ENCODE measurements at places on chromosomes 6 and 20. TPM values are rescaled to one million over a fixed set of nuclear protein-coding genes. Genes with fewer than 3 reads are reported as not detected.
A peak's percentile ranks its signal among the peaks of the same experiment; 100 is the strongest.

DNA sequence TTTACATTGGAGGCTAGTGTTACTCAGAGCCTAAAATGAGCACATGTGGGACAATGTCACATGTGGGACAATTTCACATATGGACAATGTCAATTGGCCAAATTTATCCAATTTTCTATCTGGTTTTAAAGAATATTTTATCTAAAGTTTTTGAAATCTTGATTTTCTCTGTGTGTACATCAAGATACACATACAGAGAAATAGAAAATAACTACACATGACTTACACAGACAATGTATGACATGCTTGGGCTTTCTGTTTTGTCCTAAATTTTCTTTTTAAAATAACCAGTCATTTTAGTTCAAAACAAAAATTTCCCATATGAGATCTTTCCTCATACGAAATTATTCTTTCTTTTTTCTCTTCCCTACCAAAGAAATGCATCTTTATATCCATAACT is 24.6 kb downstream of the GGTLC1 start:
- DNase-seq, result no peak

GRCh38 chr20:5486377-5487054 is 169.8 kb upstream of the PROKR2 start:
- DNase-seq, result no peak

- no peak for DNase-seq
Measured at GRCh38 chr6:92647630-92648029, 771.7 kb downstream of the EPHA7 start.

Gene EYA2
- total RNA-seq, result 0.32 TPM

GRCh38 chr6:78709021-78709420 is 158.3 kb upstream of the IRAK1BP1 start:
- DNase-seq, result no peak

- DNase-seq, result no peak
Measured at GRCh38 chr20:21234806-21235483, 68.2 kb upstream of the XRN2 start.

GRCh38 chr6:50637267-50637666 is 76.1 kb upstream of the TFAP2D start:
- DNase-seq, result no peak

- no peak for DNase-seq
Measured at GRCh38 chr6:89597988-89598387, 40.6 kb downstream of the LYRM2 start.

Gene FERMT1
- 2.1 TPM for total RNA-seq

DNA sequence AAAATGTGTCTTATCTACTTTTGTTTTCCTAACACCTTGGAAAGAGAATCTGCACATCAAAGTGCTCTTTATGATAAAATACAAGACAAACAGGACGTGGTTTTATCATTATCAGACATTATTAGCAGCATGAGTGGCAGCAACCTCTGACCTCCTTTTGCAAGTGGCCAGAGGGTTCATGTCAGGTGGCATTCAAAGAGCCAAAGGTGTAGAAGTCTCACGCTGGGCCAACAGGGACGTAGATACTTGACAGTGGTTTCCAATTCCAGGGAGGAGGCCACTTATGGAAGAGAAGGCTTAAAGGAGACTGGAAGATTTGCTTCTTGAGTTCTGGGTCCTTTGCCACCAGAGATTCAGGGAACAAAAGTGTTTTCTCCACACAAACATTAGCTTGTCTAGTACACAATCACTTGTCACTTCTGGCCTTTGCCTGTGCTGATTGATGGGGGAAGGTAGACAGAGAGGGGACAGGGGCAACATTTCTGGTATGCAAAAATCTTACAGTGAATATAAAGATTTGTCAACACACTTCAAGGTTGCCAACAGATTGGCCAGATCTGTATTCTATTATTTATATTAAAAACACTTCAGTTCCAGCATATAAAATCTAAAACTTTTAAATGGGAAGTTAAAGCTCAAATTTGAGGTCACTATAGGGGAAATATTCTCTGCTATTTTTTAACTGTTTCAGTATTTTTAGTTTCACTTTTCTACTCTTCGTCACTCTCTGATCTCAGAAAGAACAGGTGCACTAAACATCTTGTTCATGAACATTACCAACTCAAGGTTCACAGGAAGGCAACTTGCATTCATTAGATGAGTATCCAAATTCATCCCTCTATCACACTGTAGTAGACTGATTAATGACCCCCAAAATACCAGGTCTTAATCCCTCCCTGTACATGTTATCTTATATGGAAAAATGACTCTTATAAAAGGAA is 52.1 kb upstream of the FBXO30 start:
- no peak for DNase-seq

DNA sequence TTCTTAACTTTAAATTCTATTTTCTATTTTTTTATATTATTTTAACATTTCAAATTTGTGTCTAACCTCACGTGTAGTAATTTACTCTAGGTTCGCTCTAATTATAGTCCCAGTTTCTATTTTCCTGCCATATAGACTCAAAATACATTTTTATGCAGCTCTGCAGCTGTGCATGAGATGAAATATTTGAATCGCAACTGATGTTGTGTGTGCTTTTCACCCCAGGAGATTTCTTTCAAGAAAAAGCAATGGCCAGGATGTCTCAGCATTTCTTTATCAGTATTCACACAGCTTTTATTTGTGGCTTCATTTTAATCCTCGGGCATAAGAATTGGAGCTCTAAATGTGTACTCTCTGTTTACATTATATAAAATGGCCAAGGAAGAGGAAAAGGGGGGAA is 157.6 kb downstream of the HDGFL1 start:
- DNase-seq, result no peak

DNA sequence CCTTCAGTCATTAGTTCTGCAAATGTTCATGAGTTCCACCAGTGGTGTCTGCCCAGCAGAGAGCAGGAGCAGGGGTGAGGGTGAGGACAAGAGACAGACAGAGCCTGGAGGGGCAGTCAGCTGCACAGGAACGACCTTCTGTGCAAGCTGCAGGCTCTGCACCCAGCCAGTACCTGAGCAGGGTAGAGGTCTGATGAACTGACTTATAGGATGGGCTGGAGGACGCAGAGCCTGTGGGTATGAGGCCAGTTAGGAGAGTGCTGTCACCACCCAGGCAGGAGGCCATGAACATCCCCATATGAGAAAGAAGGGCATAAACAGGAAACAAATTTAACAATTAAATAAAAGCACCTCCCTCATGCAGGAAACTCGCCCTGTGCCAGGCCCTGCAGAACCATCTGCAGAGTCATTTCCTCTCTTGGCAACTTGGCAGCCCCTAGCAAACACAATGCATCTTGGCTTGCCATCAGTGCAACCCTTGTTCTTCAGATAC is 17.9 kb downstream of the C6orf15 start:
- peak; percentile 13 for DNase-seq

Gene GLYATL3
- not detected for total RNA-seq

- no peak for DNase-seq
Measured at GRCh38 chr6:33936886-33937285, 133.1 kb upstream of the MLN start.

DNA sequence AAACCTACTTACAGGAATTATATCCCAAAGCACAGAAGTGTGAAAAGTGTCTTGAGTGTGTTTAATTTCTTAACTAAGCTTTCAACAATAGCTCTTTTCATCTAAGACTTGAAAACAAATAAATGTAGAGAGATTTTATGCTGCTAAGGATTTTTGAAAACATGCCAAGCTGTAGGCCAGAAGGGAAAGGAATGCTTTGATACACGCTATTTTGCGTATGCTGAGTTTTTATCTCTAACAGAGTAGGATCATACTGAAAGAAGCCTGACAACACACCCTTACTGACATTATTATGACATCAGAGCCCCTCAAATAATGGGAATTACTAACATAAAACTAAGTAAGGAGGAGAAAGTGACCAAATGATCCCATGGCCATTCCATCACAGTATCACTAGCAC is 265.5 kb downstream of the KHDC1L start:
- DNase-seq, result no peak

DNA sequence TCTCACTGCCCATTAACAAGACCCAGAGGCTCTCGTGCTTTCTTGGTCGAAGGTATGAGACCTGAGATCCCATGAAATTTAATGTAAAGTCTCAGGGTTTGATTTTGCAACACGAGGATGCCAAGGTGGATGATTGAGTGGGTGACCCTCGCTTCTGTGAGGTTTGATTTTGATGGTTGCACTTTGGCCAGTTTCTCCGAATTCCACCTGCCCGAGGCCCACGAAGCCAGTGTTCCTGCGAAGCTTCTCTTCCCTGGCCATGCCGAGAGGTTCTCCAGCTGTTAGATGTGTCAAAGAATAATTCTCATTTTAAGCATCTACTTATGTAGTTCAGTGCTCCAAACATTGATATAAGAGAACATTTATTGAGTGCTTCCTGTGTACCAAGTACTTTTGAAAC is at the start of gene KIF25:
KIF25 (plus strand) TSS at position 30 of the 400 bp plus-strand sequence. CDS start 31,915 bp downstream, outside the sequence.
- no peak for DNase-seq

DNA sequence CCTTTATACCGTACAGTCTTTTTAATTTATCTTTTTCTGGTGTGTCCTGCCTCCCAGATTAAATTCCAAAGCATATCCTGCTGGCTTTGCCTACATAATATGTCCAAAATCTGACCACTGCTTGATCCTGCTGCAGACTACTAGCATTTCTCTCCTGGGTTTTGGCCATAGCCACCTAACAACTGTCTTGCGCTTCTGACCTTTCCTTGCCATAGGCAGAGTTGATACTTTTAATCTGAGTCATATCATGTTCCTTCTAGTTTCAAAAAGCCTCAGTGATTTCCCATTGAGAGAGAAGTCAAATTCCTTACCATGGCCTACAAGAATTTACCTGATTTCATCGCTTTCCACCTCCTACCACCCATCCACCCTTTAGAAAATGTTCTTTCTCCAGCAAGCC is 104.8 kb downstream of the BCKDHB start:
- no peak for DNase-seq

GRCh38 chr6:149923327-149923986 is 536 bp upstream of the RAET1G start:
- DNase-seq, result peak; percentile 69

Gene PRR18
- total RNA-seq, result 0.70 TPM

GRCh38 chr6:140940251-140940925 is 1192.3 kb upstream of the GJE1 start:
- no peak for DNase-seq

Gene BMP7
- total RNA-seq, result not detected

- no peak for DNase-seq
Measured at GRCh38 chr20:24102749-24103333, 114.3 kb upstream of the GGTLC1 start.

DNA sequence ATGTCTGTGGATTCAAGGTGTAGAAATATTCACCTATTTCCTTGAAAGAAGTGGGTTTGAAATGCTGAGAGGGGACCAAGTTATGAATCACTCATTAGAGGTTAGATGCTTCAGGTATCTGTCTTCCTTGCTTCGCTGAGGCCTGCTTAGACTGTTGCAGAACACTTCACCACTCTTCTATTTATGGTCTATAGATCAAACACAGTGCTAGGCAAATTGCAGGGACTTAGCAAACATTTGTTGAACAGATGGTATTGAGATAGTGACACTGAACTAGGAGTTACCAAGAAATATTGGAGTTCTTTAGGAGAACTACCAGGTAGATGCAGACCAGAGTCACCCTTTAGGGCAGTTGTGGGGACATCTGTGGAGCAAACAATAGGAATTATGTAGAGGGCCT is 123.8 kb downstream of the RFPL4B start:
- no peak for DNase-seq

DNA sequence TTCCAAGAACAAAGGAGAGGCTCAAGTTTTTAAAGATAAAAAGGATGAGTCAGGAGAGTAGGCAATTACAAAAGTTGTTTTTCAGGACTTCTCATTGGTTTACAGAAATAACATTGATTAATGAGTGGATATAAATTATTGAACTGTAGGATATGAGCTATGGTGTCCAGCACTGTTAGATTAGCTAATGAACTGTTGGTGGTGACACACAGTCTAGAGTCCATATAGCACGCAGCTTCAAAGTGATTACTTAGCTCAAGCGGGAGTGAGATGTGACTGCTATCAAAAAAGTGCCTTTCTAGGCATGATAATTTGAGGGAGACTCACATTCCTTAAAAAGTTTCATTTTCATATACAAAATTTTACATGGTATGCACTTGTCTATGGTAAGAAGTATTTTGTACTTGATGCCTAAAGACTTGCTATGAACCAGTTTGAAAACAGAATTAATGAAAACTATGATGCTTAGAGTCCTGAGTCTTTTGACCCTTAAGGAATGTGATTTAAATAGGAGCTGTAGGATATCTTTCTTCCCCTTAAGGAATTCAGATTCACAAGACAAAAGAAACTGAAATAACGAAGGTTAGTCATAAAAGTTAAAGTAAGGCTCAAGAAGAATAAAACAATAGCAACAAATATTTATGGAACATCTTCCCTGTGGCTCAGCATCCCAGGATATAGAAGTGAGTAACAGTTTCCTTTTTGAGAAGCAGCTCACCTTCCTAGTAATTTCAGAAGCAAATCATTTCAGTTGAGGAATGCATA is 22.2 kb upstream of the ADIG start:
- DNase-seq, result no peak

Gene CCM2L
- not detected for total RNA-seq

DNA sequence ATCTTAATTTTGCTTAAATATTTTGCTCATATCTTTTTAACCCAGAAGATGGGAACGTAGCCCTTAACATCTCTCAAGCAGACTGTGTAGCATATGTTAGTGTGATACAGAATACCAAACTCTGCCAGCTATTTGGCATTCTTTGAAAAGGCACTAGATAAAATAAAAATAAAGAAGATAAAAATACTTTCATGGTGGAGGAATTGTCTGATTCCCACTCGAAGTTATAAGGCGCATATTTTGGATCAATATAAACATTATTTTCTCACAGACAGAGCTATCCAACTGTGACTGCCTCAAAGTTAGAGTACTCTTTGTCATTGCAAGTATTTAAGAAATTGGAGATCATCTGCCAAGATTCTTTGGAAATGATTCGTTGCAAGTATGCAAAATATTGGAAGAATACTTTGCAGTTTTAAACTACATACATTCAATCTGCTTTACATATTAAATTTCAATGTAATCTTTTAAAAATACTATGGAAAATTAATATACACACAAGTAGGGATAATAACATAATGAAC is 10.8 kb upstream of the EEF1E1 start:
- DNase-seq, result no peak

DNA sequence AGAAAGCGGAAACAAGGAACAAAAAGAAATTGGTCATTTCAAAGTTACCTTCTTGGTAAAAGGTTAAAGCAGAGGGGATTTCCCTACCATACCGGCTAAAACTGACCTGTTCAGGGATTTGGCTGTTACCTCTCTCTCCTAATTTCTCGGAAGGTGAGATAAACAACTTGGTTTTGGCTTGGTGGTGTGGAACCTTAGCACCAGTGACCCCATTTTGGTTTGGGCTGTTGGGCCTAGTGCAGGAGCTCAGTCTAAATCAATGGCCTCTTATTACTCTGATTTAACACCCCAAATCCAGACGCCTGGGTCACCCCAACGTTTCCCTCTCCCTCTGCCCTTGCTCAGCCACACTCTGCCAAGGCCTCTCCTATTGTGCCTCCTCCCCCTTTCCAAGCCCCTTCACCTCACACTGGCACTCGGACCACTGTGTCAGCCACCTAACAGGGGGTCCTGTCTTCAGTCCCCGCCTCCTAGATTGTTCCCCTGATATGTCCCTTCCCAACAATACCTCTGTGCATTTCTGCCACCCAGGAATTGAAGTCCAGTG is 8.3 kb downstream of the NCR2 start:
- no peak for DNase-seq
